ENCODE measurements at places on chromosomes 4 and X.

GRCh38 chr4:138909587-138909986 is 106.0 kb upstream of the NOCT start:
- DNase-seq = no peak

GRCh38 chr4:150943818-150944217 is 71.3 kb downstream of the LRBA start:
- DNase-seq = no peak

DNA sequence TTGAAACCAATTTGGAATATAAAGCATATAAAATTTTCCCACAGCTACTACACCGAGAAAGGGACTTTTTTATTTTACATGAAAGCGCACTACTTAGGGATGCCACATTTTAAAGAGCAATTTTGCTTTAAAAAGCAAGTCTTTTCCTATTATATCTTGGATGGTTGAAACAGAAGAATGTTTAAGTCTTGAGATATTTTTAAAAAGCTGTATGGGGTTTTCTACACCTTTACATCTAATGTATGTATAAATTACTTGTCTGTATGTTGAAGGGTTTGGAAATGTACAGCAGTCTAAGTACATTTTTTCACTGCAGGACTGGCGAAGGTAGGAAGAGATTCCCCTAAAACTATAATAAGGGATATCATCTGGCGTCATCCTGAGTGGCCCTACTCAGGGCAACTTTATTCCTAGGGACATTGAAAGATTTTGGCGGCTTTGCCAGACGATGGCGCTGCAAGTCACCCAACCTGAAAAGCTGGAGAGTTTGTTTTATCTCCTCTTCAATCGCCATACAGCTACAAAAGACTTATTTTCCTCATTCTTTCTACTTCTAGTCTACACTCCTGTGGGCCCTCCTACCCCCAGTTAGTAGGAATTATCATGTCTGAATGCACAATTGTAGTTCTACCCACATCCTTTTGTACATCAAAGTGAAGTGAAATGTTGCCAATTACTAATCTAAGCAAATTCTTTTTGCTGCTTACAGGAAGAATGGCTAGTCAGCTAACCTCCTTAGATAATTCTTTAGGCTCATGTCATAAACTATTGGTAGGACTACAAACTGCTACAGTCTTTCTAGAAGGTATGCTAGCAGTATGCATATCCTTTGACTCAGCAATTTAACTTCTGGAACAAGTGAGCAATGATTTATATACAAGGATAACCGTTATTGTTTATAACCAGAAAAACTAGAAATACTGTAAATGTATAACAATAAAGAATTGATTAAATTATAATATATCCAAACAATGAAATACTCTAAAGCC is 782 bp upstream of the NEK1 start:
- DNase-seq = no peak

DNA sequence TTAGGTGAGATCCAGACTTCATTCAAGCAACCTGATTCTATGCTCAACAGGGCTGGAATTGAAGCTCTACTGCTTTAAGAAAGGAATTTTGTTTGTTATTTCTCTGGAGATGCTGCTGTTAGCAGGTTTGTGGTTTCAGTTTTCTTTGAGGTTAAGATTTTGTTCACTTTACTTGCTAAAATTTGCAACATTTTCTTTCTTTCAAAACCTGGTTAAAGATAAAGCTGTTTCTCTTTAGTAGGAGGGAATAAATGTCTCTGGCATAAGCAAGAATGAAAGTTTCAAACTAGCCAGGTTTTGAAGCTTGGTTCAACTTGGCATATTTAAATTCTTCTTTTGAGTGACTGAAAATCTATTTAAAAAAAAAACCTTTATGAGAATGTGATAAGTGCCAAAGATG is 660.6 kb upstream of the NR3C2 start:
- DNase-seq = no peak

GRCh38 chrX:44433556-44433955 is 90.1 kb upstream of the EFHC2 start:
- DNase-seq = no peak

- DNase-seq = no peak
These were observed 50.1 kb downstream of the YTHDC1 start for GRCh38 chr4:68299492-68300457.

DNA sequence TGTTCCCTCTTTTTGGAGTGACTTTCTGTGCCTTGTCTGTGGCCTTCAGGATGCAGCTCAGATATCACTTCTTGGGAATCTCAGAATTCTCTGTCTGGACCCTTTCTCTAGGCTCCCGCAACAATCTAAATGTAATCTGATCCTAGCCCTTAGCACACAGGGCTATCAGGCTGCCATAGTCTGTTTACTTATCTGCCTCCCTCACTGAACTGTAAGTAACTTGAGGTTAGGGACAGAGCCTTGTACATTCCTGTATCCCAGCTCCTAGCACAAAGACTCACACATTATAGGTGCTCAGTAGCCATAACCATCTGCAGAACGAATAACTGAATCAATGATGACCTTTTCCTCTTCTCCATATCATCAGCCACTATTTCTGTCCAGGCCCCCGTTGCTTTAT is 69.5 kb downstream of the RTL9 start:
- no peak for DNase-seq

DNA sequence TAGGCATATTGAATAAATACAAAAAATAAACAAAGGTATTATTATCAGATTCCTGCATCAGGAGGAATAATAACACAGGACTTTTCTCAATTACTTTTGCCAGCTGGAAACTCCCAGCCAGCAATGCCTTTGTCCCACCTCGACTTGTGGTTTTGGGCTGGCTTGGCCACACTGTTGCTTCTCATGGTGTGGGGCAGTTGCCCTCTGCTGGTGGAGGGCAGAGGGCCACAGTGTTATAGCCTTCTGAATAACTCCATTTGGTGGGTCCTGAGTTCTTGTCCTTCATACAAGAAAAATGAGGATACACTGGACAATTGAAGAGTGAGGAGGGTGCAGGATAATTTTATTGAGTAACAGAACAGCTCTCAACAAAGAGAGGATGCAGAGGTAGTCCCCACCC is 1206.0 kb upstream of the ADGRL3 start:
- DNase-seq = no peak

DNA sequence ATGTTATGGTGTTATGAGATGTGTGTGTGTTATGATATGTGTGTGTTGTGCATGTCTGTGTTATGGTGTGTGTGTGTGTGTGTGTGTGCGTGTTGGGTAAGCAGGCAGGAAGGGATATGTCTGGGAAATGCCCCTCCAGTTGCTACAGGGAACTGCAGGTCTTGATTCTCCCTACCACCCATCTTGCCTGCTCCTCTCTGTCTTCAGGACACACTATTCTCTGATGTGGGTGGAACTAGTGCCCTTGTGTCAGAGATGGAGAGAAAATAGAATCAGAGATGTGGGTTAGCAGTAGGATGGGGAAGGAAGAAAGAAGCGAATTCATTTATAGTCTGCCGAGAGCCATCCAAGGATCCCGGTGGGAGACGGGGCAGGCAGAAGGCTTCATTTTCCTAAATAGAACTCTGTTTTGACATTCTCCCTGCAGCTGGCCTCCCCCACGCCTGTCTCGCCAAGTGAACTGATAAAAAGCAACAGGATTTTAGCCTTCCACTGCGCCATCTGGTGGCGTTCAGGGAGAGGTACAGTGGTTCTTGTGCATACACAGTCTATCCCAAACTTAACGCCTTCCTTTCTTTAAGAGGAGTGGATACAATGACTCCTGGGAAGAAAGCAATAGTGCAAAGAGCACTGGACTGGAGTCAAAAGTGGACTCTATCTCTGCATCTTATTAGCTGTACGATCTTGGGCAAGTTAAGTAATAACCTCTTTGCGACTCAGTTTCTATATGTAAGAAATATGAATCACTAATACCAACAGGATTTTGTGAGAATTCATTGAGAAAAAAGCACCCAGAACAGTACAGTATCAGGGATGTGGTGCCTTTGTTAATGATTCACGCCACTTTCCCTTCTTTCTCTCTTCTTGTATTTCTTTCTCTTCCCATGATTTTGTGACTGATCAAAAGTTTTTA is 14.1 kb upstream of the MGST2 start:
- DNase-seq = no peak

GRCh38 chr4:153499005-153499404 is 32.8 kb downstream of the TMEM131L start:
- no peak for DNase-seq

GRCh38 chrX:19904778-19905367 is 17.5 kb upstream of the SH3KBP1 start:
- no peak for DNase-seq

DNA sequence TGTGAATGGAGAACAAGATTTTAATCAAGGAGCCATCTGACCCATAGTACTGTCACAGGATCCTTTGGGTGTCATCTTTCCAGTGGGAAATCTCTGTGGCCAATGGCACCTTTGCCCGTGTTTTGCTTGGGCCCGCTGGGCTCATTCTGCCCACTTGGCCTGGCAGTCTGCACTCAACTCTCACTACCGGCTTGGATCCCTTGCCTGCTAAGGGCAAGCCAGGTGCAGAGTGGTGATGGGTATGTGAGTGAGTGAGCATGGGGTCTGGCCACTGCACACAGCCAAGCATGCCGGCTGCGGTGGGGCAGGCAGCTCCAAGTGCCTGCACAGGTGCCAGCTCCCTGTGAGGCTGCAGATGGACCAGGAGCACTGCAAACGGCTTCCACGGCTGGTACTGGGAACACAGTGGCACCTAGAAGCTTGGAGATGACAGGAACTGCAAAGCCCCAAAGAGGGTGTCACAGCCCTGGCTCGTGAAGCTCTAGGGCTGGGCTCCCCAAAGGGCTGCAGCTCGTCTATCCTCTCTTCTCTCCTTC is 454.5 kb downstream of the TMA16 start:
- no peak for DNase-seq

DNA sequence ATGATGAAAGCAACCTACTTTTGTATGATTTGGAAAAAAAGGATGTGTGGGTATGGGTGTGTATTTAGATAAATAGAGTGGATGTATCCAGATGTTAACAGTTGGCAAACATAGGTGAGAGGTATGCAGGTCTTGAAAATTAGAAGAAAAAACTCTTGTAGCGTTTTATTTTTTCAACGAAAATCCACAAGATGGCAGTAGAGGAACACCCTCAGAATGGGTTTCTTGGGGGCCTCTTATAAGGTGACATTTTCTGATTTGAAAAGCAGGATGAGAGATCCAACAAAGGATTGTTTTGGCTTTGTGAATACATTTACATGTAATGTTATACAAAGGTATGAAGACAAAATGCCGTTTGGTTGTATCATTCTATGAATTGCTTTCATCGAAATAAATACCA is 68.3 kb downstream of the FMR1NB start:
- no peak for DNase-seq

GRCh38 chr4:48270951-48271473 is 1.4 kb upstream of the TEC start:
- no peak for DNase-seq

- DNase-seq = no peak
These were observed 8.0 kb downstream of the NUDT6 start for GRCh38 chr4:122914292-122914904.

DNA sequence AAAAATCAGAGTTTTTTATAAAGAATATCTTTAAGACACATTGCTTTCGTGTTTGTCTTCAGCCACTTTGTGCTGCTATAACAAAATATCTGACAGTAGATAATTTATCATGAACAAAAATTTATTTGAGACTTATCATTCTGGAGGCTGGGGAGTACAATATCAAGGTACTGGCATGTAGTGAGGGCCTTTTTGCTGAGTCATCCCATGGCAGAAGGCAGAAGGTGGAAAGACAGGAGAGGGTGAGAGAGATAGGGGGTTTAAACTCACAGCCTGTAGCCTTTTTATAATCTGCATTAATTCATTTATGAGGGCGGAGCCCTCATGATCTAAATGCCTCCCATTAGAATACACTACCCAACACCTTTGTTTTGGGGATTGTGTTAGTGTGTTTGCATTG is 431.2 kb upstream of the FAM47C start:
- DNase-seq = no peak

DNA sequence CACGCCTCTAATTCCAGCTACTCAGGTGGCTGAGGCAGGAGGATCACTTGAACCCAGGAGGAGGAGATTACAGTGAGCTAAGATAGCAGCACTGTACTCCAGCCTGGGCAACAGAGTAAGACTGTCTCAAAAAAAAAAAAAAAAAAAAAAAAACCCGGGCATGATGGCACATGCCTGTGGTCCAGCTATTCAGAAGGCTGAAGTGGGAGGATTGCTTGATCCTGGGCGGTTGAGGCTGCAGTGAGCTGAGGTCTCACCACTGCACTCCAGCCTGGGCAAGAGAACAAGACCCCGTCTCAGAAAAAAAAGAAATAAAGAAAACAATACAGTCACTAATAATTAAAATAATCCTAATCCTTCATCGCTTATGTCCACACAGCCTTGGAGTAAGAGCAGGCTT is 68.1 kb downstream of the APBB2 start:
- DNase-seq = no peak

DNA sequence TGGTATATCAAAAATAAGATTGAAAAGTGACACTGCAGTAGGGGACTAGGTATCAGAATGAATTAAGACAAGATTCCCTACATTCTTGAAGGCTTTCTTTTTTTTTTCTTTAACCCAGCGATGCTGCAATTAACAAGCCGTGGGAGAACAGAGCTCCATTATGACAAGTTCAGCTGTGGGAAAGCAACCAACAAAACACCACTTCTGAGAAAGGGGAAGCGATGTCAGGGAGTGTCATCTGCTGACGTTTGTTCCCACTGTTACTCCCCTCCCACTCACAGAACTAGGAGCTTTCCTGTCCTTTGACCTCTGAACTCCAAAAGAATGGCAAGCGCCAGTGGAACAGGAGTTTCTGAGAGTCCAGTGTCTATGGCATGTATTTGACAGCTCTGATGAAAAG is 90.2 kb upstream of the SLITRK2 start:
- DNase-seq = no peak

- DNase-seq = no peak
These were observed 10.9 kb upstream of the BBS7 start for GRCh38 chr4:121881158-121881557.
